Nucleus accumbens (tissue), 56 donors: ENCODE measurements at places on chromosomes 1 and 21.

DNA sequence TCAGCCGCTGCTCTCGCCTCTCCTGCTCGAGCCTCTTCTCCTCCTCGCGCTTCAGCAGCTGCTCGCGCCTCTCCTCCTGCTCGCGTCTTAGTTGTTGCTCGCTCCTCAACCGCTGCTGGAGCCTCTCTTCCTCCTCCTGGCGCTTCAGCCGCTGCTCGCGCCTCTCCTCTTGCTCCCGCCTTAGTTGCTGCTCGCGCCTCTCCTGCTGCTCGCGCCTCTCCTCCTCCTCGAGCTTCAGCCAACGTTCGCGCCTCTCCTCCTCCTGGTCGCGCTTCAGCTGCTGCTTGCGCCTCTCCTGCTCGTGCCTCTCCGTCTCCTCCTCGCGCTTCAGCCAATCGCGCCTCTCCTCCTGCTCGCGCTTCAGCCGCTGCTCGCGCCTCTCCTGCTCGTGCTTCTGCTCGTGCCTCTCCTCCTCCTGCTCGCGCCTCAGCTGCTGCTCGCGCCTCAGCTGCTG, 3.7 kb downstream of the TCHH start:
- DNase-seq: no peak

DNA sequence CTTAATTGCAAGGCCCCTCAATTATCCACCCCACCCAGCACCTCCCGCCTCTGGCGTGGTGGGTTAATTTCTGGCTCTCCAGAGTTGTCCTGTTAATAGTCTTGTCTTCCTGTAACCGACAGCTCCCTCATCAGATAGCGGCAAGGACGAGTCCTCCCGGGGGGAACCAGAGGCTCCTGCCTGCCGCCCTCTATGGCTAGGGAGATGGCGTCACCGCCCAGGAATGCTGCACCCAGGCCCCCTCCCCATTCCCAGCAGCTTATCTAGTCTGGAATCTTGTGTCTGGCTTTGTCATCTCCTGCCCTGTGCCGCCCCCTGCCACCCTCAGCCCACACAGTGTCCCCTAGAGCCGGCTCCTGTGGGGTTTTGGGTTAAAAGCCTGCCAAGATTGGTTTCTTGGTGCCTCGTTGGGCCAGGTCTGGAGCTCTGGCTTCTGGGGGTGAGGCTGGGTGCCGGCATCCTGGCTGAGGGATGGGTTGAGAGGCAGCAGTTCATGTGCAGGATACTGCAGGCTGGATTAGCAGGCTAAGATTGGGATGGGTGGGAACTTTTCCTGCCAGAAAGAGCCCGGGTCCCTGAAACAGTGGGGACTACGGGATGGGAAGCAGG, 48.8 kb downstream of the EDN2 start:
- no peak for DNase-seq

DNA sequence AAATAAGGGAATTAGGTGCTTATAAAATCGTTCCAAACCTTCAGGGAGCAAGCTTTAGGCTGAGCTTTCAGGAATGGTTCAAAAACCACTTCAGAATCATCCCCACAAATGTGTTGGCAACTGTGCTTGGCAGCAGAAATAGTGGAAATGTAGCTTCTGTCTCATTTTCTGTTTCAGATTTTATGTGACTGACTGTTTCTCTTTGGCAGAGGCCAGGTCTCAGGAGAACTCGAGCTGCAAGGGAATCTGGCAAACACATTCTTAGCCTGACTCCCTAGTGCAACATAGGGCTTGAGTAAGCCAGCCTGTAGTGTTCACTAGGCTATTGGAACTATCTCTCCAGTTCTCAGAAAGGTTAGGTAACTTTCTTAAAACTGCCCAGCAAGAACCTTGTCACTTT, 128.6 kb downstream of the PLA2G4A start:
- DNase-seq: no peak

- no peak for DNase-seq
Observed at GRCh38 chr1:204524986-204525385, 8.8 kb downstream of the MDM4 start.

DNA sequence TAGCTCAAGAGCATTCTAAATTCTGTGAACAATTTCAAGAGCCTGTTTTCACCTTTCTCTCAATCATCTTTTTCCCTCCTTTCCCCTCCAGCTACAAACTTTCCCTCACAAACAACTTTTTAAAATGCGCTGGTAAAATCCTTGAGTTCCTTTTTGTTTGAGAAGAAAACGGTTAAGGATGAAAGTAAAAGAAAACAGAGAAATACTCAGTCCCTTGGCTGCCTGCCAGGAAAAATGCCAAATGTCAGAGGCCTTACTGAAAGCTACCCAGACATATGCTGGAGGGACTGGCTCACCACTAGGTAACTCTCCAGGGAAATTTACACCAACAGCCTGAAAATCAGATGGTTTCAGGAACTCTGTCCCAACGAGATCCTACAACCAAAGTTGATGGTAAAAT, 11.0 kb upstream of the SERBP1 start:
- no peak for DNase-seq
